ENCODE measurements at places on chromosomes 11 and 22.

- no peak for DNase-seq
These were observed 8.6 kb downstream of the ZNF195 start for GRCh38 chr11:3370311-3370870.

GRCh38 chr11:132994966-132995365 lies 537.3 kb downstream of the OPCML start:
- DNase-seq = no peak

- no peak for DNase-seq
These were observed 13.2 kb downstream of the POLA2 start for GRCh38 chr11:65274735-65275682.

- DNase-seq = no peak
These were observed 185.5 kb downstream of the SWAP70 start for GRCh38 chr11:9849389-9849788.

- DNase-seq = no peak
These were observed 36.0 kb downstream of the ZBTB44 start for GRCh38 chr11:130278745-130279144.

DNA sequence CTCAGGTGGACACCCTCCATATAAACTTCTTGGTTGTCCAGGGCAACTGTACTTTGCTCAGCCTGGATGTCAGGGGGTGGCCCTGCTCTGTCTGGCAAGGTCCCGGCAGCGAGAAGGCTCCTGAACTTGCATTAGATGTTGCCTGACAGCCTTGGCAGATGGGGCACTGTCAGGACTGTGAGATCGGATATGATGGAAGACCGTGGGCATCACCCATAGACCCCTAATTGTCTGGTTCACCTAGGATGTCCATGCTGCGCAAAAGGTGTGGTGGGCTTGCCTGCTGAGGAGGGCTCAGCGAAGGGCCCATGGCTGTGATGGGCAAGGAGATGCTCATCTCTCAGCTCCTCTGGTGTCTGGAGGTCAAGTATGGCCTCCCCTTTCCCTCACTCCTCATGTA lies 62.7 kb downstream of the MYO18B start:
- no peak for DNase-seq

DNA sequence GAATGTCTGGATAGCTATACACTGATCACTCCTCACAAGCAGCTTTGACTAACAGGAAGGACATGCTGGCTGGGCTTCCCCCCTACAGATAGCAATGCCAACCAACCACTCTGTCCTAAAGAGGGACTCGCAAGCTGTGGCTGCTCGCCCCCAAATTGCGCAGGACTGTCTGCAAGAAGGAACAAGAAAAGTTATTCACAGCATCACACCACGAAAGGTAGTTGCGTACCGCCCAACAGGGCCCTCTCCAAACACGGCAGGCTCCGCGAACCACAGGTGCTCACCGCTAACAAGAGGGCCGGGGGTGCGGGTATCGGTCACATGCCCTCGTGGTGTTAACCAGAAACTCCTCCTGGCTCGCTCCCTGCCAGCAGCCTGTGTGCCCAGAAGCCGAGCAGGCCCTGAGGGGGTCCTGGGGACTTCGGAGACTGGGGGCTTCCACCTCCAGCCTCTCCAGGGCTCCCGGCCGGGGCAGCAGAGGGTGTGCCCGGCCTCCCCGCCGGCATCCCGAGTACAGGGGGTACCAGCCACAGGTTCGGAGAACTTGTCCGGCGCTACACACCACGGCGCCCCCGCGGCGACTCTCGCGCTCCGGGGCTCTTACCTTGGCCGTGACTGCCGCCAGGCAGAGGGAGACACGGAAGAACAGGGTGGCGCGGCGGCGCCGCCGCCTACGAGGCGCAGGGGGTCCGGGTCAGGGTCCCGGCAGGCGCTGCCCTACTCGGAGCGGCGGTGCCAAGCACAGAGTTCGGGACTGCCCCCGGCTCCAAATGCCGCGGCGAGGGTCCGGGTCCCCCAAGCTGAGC lies 682 bp downstream of the LARGE1 start:
- no peak for DNase-seq

DNA sequence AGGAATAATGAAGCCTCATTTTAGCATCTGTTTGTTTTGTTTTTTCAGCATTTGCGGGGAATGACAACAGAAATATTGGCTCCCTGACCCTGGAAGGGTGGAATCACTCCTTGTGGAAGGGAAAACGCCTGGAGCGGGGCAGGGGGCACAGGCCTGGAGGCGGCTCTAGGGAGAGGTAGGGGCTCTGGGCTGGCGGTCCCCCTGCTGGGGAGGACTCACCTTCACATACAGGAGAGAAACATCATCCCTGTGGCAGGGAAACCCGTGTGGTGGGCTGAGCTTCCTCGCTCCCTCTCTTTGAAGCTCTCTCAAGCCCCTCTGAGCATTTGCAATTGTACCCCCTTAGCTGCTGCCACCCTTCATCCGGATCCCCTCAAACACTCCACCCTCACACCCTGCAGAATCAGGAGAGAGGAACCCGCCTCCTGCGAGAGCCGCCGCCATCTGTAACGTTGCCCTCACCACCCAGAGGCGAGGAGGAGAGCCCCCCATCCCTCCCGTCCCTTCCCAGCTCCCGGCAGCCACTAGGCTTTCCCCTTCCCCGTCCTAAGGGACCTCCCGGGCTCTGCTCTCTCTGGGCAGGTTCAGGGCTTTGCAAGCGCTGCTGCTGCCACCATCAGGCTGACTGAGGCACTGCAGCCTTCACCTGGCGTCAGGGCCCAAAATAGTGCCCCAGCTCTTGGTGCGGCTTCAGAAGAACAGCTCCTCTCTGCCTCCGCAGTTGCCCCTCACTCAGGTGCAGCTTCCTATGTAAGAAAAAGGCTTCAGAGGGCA lies 10.4 kb downstream of the KIRREL3 start:
- peak; percentile 46 for DNase-seq

DNA sequence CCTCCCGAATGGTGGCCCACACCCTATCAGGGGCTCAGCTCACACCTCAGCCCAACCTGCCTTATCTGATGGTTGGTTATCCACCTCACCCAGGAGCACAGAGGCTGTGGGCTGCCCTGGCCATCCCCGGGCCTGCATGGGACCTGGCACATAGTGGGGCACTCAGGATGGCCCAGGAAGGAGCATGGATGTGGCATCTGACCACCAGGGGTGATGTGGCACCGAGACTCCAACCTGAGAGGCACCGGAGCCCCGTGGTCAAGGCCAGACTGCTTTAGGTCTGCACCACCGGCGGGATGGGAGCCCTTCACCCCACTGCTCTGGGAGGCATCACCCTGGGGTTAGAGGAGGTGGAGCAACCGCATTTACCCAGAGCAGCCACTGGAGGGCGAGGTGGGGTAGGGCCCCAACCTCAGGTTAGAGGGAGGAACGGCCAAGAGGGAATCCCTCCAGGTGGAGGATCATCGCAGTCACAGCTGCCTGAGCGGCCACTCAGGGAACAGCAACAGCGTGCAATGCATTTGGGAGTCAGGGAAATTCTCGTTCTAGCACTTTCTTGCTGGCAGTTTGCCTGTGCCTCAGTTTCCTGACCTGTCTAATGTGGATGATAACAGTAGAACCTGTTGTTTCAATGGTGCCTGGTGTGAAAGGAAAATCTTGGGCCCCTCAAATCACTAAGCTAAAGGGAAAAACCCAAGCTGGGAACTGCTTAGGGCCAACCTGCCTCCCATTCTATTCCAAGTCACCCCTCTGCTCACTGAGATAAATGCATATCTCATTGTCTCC lies 52.9 kb upstream of the CARS1 start:
- DNase-seq = peak; percentile 39

GRCh38 chr11:100890789-100891188 lies 203.7 kb downstream of the ARHGAP42 start:
- no peak for DNase-seq

DNA sequence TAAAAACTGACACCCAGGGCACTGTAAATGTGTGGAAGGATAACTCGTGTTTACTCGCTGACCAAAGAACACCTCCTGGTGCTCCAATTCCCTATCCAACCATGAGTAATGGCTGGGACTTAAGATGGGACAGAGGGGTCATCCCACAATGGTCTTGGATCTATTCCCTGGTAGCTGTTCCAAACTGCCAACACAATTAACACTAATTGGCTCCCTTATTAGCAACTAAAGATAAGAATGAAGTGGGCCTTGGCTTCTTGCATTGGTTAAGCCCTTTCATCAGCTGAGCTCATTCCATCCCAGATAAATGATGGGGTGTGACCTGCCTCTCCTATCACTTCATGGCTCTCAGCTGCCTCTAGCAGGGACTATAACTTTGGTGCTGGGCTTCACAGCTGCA lies 1.5 kb upstream of the SIK3 start:
- DNase-seq = no peak

- no peak for DNase-seq
These were observed 11.0 kb downstream of the GLB1L2 start for GRCh38 chr11:134342572-134343340.

- no peak for DNase-seq
These were observed 687 bp downstream of the ALKBH8 start for GRCh38 chr11:107564877-107565218.

- no peak for DNase-seq
These were observed 7.8 kb upstream of the MMP3 start for GRCh38 chr11:102850973-102851745.

DNA sequence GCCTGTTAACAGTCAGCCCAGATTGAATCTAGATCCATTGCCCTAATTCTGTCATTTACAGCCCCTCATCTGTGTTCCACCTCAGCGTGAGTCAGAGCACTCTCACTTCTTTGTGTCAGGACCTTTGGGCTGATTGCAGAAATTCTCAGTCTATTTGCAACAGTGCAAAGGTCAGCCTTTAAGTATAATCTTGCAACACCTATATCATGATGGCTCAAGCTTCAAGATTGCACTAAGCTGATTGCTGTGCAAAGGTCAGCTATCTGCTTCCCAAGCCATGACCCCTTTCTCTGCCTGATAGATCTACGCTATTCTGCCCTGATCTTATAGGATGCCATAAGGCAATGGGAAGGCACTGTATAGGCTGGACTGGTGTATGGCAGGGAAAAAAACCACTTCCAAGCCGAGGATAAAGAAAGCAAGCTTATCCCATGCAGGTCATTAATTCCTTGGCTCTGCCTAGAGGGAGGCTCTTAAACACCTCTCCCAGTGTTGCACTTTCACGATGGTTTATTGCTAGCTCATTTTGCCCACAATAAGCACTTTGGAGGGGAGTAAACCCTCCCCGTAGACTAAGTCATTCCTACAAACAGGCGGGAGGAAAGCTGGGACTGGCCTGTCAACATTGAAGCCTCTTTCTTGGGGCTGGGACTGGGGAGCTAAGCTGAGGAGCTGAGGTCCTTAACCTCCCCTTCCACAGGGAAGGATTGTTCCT lies 100.6 kb downstream of the RRAS2 start:
- DNase-seq = no peak

GRCh38 chr11:76119779-76120178 lies 86.5 kb downstream of the WNT11 start:
- DNase-seq = no peak

- no peak for DNase-seq
These were observed 10.2 kb downstream of the C11orf96 start for GRCh38 chr11:43952401-43953342.

GRCh38 chr11:43947815-43948214 lies 5.4 kb downstream of the C11orf96 start:
- DNase-seq = no peak

DNA sequence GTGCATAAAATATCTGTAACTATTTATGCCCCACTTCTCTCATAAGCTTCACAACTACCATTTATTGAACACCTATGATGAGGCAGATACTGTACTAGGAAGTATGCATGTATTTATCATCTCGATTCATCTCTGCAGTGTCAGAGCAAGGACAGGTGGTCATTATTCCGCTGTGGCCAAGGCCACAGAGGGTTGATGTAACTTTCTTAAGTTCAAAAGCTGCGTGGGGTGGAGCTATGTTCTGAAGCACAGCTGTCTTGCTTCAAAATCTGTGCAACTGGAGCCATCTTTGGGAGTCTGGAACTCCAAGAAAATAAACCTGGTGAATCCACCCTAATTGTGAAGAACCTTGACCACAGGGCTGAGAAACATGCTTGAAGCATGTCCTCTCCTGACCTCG lies 60.2 kb upstream of the HMGXB4 start:
- DNase-seq = no peak

DNA sequence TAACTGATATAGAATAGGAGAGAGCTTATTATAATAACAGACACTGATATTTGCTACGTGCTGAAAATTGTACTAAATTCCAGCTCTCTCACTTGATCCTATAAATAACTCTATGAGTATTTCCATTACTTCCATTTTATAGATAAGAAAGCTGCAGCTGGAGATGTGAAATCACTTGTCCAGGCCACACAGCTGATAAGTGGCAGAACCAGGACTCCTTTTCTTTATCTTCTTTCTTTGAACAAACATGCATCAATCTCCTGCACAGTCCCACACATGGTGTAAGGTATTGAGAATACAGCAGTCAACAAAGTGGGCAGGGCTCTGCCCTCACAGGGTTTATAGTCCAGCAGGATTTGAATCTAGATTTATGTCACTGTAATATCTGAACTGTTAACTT lies 652.1 kb downstream of the NELL1 start:
- no peak for DNase-seq

- DNase-seq = no peak
These were observed 25.8 kb downstream of the KCNQ1OT1 start for GRCh38 chr11:2673871-2674471.

GRCh38 chr11:61418136-61418535 lies 11.6 kb downstream of the CPSF7 start:
- DNase-seq = no peak

GRCh38 chr11:19187833-19188258 lies 13.9 kb downstream of the CSRP3 start:
- DNase-seq = no peak

DNA sequence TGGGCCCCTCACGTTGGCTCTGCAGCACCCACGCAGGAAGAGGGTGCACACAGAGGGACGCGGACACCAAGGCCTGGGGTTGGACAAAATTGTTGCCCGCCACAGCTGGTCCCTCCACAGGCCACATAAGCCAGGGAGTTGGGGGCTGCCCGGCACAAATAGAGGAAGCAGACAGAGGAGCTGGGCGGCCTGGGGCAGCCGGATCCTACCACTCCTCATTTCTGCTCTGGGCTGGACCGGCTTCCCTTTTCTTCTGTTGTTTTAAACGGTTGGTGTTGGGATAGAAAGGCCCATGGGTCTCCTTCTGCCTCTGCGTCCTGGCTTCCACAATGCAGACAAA lies 36.4 kb upstream of the LINC01488 start:
- DNase-seq = no peak

- no peak for DNase-seq
These were observed 5.3 kb downstream of the TBCEL start for GRCh38 chr11:121029153-121029552.

- DNase-seq = no peak
These were observed 84.9 kb downstream of the ZNF280B start for GRCh38 chr22:22423681-22424080.

Data from activated T-cell treated with anti-CD3 and anti-CD28 coated beads for 48 hours (primary cell).